Colonic mucosa (tissue), 4 donors: ENCODE measurements at places on chromosomes 3 and 15. TPM values are rescaled to one million over a fixed set of nuclear protein-coding genes. Genes with fewer than 3 reads are reported as not detected.

DNA sequence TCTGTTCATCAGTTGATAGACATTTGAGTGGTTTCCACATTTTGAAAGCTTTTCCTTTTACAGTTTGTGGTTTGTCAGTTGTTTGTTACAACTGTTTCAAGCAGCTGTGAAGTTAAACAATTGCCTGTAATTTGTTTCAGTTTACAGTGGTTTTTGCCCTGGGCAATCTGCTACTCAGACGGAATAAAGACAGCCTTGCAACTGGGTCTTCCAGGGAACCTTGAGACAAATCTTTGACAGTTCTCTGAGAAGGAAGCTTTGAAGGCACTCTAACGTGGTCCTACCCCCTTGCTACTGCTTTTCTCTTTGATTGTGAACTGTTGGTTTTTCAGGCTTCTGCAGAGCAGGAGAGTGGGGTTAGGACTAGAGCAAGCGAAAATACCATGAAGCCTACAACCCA, 28.0 kb downstream of the LRRC28 start:
- no peak for DNase-seq

DNA sequence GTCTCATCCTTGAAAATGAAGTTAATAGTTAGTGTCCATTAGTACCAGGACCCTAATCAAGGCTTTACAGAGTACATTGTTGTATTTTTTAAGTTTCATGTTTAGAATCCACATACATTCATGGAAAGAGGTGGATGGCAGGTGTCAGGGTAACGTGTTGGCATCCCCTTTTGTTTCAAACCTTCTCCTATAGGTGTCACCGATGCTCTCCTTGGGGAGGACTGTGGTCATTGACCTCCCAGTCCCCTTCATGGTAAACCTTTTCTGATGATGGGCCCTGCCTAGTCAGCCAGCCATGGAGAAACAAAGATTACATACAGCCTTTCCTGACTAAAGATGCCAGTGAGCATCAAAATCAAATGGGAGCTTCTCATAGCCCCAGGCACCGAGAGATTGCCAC, 574.8 kb downstream of the AGBL1 start:
- no peak for DNase-seq

DNA sequence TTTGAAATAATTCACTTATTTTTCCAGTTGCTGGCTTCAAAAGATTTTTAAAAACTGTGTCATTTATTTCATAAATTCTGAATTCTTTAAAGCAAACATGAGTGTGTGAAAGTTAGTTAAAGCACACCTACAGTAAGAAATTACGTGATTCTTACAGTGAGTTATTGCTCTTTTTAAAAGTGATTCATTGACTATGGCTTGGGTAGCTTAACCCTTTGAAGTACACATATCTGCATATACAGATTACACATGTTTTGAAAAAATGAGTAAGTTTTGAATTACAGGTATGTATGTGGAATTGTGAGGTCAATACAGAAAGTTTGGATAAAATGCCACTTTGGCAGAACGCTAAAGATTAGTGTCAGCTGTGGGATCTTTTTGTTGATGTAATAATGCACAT, 64.5 kb upstream of the MBNL1 start:
- no peak for DNase-seq

GRCh38 chr3:61919371-61919770, 358.0 kb downstream of the PTPRG start:
- no peak for DNase-seq

DNA sequence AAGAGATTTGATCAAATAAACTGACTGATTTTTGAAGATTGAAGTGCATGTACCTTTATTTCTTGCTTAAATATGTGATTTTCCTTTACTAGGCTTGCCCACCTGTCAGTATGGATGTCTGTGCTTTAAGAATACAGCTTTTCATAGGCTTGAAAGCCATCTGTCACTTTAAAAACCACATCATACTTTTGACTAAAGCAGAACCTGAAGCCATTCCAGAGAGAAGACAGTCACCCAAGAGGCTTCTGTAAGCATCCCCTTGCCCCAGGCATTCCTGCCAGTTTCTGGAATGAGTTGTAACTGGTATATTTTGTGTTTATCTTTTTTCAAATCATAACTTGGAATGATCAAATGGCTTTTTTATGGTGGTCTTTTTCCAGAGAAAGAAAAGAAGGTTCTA, 24.0 kb downstream of the HPS3 start:
- DNase-seq = no peak

DNA sequence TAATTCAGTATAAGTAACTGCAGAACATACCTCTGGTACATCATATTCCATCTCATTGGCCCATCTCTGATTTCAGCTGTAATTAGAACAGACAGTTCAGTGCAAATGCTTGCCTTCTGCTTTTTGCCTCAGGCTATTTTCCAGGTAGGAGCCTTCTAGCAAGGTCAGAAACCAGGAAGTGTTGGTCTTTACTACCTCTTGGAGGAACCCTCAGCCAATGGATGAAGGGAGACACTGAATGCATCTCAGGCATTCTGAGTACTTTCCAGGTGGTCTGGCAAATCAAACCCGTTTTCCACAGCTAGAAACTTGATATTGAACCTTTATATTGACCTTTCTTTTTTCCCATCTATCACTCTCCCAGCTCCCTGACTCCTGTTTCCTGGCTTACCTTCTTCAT, 348.5 kb upstream of the SOX2 start:
- DNase-seq = no peak

Gene TGM4
- total RNA-seq = not detected

Gene HGD
- 37.6 TPM for total RNA-seq

Gene ITIH1
- total RNA-seq = not detected
